ENCODE measurements at places on chromosomes 1 and 21. TPM values are rescaled to one million over a fixed set of nuclear protein-coding genes. Genes with fewer than 3 reads are reported as not detected.

DNA sequence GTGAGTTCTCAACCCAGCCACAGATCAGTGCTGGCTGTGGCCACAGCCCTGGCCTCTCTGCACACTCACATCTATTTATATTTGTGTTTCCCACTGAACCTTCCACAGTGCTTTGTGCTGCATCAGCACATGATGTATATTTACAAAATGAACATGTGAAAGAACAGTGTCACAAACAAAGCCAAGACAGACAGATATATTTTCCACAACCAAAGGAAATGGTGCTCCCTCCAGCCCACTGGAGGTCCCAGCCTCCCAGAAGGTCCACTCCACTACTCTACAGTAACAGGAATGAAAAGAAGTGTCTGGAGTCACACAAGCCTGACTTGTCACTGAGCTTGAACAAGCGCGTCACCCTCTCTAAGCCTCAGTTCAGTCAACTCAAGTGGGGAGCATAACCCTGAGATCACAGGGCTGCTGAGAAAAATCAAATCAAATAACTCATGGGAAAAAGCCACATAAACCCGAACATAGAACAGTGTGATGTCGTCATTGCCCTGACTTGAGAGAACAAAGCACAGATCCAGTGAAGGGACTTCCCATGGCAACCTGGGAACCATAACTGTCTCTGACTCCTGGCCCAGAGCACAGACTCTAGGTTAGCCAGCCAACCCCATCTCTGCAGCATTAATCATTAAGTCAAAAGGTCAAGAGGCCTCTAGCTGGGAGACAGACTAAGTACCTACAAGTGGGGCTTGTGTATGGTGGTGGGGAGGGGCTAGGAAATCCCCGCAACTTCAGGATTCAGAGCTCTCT is 121.2 kb downstream of the TRABD2B start:
- DNase-seq, result no peak

DNA sequence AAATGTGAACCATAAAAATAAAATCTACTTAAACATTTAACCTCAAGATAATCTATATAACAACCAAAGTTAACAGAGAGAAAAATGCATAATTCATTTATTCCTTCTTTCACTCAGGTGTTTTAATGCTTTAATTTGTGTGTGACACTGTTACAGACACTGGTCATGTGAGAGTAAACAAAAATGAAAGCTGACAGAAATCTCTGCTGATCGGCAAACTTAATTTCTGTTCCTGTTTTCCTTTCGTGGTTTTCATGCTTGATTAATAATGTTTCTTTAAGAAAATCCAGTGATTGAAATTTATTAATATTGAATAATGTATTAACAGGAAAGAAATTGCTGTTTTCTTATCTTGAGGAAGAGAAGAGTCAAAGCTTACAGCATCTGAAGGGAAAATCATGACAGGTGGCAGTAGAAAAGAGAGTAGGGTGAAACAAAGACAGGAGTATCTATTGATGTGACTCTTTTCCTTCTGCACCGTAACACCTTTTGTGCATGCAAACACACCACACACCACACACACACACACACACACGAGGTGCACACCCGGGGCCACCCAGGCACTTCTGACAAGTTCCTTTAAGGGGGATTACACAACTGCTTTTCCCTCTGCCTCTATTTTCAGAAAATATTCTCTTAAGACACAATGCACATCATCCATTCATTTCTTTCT is 1.6 kb downstream of the OR2AK2 start:
- DNase-seq, result no peak

DNA sequence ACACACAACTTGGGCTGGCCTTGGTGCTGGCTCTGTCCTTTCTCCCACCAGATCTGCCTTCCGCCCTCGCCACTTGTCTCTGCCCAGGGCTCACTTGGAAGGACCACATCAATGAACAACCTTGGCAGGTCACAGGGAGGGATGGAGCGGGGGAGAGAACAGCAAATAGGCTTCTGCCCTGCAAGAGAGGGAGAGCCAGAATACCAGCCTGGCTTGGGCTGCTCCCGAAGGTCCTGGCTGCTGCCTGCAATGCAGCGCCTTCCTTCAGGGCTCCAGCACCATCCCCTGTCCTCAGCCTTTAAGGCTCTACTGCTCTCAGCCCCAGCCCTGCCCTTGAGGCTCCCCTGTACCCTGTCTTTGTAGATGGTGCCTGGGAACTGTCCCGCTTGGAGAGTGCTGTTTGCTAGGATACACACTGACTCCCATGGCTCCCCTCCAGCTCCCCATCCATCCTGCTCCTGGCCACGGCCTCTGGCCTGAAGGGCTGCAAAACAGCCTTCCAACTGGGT is 43.8 kb downstream of the HIVEP3 start:
- no peak for DNase-seq

Gene PADI4
- not detected for polyA plus RNA-seq

- no peak for DNase-seq
These were observed 46.0 kb downstream of the USP24 start for GRCh38 chr1:55169126-55169525.

Gene TSPEAR
- not detected for polyA plus RNA-seq

Gene CTBS
- polyA plus RNA-seq, result 25.0 TPM

DNA sequence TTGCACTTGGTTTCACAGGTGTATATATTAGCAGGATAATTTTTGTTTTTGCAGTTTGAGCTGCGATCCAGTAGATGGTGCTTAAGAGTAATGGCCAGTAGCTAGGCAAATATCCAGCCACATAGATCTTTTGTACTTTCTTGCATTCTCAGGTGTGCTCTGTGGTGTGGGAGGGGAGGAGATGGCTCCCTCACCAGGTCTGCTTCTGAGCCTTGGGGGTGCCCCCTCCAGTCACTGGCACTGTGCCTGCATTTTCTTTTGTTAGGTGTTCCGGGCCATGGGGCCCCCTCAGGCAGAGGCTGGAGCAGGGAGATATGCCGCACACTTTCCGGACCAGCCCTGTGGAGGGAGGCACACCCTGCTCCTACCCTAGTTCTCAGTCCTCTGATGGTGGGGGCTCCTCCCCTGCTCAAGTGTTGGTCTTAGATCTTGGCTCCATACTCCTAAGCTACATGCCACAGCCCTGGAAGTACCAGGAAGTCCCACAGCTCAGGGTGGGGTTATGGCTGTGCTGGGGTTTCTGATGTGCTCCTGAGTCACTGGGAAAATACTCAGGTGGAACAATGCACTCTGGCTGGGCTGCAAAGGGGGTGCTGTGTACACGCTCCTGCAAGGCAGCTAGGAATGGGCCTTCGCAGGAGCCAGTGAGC is 197.6 kb upstream of the DMRTA2 start:
- DNase-seq, result no peak

Gene TTC39A
- polyA plus RNA-seq, result 0.46 TPM

DNA sequence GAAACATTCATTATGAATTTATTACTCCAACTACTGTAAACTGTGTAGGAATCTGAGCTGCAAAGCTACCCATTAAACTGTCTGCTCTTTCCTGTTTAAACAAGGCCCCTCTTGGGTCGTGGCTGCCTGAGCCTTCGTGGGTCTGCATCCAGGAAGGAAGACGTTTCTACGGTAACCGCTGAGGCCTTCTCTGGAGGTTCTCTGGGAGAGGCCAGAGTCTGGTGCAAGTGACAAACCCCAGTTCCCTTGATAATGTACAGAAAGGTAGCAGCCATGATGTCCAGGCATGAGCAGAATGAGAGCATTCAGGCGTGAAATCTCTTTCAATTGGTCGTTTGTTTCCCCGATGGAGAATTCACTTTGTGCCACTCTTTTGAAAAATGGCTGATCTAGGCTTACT is 350.2 kb downstream of the PLPP3 start:
- DNase-seq, result no peak

GRCh38 chr1:15680561-15681348 is 3.4 kb upstream of the PLEKHM2 start:
- DNase-seq, result peak; percentile 76

DNA sequence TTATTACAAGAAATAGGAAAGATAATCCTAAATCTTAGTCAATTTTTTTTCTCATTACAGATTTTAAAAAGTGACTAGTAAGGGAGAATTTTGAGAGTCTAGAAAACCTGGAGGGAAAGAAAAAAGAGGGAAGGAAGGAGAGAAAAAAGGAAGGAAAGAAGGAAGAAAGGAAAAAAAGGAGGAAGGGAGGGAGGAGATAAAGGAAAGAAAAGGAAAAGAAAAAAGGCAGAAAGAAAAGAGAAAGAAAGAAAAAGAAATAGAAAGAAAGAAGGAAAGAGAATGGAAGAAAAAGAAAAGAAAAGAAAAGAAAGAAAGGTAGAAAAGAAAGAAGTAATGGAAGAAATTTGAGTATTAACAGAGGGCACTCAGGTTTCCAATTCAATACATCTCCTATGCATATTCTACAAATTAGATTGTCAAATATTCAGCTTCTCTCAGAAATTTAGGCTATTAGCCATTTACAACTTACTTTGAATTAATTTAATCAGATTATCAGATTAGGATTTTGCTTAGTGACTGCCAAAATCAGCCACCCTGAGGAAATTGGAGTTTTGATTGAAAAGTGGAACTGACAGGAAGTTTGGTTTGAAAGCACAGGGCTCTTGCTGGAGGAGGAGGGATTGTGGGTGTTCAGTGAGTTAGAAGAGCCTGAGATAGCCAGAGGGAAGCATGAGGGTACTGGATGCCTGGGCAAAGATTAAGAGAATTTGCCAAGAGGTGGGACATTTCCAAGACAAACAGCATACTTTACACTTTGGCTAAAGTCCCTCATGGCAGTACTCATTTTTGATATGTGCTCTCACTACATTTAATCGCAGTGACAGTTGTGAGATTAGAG is 677.8 kb downstream of the USP25 start:
- no peak for DNase-seq

Gene ESPN
- not detected for polyA plus RNA-seq
